Hippocampal formation (tissue), 2 donors: ENCODE measurements at places on chromosomes 6 and 20.

GRCh38 chr6:23183846-23184245, 614.5 kb downstream of the HDGFL1 start:
- no peak for DNase-seq

GRCh38 chr6:145540741-145541140, 194.6 kb downstream of the EPM2A start:
- no peak for DNase-seq

- DNase-seq, result no peak
Measured at GRCh38 chr6:106256201-106256968, 69.2 kb downstream of the ATG5 start.

DNA sequence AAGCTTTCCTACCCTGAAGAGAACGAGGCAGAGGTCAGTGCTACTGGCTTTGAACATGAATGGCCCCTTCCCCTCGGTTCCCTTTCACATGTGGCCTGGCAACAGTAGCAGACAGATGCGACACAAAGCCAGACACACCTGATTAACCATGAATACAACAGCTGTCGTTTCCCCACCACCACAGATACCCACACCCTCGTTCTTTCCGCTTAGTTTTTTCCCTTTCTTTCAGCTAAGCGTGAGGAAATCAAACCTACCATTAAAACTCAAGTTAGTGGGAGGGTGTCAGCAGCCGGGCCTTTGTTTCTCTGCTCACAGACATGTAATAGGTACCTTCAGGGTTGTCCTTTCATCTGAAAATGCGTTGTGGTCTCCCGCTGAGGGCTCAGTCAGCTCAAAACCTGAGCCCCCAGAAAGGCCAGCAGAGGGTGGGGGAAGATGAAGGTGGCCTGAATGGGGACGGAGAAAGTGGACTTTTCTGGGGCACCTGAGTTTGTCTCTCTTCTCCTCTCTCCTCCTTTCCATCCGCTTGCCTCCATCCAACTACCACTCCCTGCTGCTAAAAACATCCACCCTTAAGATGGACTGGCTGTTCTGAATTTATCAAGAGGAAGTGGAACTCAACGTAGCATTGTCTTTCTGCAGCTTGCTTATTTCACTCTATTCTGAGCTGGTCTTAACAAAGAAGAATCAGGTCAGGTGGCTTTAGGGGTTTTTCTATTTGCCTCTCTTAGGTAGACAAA, 516.6 kb upstream of the JARID2 start:
- DNase-seq, result no peak

- no peak for DNase-seq
Measured at GRCh38 chr6:55208478-55209458, 34.5 kb downstream of the HCRTR2 start.

GRCh38 chr6:5599127-5599526, 337.8 kb downstream of the FARS2 start:
- DNase-seq, result no peak

DNA sequence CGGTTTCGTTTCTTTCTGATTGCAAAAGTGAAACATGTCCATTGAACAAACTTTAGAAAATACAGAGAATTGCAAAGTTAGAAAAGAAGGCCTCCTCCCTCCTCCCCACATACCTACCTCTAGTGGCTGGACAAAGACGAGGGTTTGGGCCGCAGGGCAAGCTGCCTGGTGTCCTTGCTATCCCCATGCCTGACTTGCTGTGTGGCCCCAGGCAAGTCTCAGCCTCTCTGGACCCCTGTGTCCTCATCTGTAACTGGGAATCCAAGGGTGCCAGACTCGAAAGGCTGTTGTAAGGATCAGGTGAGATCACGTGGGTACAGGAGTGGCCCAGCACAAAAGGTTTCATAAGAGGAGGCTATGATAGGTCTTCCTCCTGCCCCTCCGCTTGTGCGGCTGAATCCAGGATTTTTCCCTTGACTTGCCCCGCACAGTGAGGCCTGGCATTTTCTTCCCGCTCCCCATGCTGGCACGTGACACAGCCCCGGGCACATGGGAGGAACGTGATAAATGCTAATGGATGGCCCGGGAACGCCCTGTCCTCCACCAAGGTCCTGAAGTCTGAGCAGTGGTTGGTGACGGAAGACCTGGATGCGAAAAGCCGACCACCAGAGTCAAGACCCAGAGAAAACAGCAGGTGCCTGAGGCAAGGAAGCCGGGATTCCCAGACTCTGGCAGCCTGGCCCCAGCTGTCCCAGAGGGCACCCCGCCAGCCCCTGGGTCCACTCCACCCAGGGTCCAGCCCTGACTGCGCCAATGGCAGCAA, 55.8 kb downstream of the UBE2V1 start:
- no peak for DNase-seq

GRCh38 chr6:47535316-47536225, 58.0 kb downstream of the CD2AP start:
- no peak for DNase-seq

DNA sequence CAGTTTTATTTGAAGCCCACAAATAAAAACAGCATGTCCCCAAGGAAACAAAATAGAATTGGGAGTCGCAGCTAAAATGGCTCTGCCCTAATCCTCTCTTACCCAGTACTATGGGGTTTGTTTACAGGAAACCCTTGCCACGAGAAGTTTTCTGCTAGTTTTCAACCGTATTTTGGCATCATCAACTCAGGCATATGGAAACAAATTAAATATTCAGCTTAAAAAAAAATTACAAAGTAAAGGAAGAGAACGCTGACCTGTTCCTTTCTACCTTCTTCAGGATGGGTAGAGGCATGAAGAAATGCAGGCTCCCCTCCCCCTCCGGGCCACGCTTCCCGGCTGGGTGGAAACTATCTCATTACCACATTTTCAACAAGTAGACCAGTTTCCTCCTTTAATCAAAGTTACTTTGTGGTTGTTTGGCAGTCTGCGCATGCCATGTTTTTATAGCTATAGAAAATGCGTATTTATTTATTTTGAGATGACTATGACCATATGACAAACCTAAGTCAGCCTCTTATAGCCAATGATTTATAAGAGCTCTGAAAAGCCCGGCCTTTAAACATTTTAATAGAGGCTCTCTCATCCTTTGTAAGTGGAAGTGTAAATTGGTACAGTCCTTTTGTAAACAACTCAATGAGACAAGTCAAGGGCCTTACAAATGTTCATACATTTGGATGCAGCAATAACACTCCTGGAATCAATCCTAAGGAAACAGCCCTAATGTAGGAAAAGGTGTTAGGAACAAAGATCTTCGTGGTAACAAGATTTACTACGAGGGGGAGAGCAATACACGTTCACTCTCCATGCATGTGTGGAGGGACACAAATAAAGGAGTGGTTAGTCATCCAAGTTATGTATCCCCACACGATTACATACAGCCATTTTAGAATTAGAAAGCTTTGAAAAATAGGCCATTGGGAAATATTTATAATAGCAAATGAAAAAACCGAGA, 16.1 kb upstream of the ZNF217 start:
- no peak for DNase-seq

DNA sequence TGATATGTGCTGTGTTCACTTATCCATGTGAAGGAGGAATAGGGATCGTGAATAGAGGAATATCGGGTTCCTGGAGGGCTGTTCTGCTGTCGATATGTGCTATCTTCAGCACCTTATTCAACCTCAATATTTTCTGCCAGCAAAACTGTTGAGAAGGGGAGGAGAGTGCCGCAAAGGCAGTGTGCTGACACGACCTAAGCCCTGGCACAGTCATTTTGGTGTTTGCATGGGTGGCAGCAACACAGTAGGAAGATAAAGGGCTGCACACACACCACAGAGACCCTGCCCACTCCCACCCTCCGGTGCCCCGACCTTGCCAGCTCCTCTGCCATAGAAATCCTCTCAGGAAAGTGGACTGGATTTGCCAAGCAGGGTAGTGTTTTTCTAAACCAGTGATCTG, 47.0 kb downstream of the ZDHHC14 start:
- DNase-seq, result no peak

GRCh38 chr6:42911171-42912021, 4.5 kb upstream of the PTCRA start:
- DNase-seq, result no peak

DNA sequence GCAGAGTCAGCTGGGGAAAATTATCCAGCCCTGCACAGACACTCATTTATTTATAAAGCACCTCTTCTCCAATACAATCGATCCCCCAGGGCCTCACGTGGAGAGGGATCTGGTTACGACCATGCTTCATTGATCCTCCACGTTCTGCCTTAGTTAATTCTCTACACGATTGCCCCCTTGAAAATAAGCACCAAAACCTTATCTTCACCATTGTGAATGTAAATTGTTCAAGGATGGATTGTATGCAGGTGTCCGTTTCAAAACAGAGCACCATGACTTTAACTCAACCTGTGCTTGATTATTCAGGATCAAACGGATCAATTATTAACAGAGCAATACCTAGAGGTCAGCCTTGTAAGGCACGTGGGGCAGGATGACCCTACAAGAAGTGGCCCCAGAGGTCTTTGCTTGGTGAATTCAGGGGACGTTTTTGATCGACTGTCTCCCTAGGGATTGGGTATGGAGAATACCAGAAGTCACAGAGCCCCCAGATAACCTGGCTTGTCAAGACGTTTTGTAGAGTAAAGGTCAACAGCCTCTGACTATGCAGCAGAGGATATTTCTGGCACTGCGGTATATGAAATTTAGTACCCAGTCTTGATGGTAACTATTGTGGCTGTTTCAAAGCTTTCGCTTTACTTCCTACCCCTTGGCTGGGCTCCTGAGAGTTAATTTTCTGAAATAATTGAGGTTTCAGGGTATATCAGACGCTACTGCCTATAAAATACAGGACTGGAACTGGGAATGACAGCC, 112.1 kb downstream of the NFATC2 start:
- no peak for DNase-seq

GRCh38 chr6:146892613-146893401, 294.0 kb downstream of the ADGB start:
- no peak for DNase-seq

DNA sequence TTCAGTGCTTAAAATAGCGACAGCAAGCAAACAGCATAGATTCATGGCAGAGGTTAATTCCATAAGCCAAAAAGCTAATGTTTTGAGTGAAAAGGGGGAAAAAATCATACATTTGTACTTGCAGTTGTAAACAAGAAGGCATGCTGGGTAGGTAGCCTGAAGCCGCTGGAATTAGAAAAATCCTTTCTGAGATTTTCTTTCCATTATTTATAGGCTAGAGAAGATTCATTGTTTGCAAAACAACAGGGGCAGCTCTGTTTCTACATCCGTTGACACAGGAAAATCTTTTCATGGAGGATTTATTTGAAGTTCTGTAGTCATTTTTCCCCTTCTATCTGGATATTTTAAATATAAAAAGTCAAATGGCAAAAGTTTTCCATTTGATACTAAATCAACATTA, 843.9 kb downstream of the QKI start:
- DNase-seq, result no peak

GRCh38 chr6:23003671-23004467, 434.5 kb downstream of the HDGFL1 start:
- DNase-seq, result no peak

DNA sequence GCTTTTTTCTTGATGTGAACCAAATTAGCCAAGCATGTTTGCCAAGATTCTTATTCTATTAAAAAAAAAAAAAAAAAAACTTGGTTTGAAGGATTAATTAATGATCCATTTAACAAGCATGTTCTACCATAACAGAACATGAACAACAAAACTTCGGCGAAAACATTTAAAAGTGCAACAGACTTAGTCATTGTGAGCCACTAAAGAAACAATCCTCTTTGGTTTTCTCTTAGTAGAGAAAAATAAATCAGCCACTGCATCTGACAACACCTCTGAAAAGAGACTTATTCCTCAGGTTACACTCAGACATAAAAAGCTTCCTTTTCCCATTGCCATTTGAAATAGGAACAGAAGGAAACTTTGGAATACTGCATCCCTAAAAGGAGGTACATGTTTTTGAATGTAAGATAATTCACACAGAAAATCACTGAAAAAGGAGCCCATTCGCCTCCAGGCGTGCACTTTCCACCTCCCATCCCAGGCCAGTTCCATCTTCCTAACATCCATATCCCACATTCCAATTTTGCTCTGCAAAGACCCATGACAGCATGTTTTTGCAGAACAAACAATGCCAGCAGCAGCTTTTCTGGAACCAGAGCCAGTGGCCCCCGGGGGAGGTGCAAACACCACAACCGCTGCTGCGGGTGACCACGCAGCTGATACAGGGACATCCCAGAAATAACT, 79.5 kb downstream of the ZMYND8 start:
- DNase-seq, result no peak

GRCh38 chr6:107770541-107770940, 53.6 kb downstream of the SCML4 start:
- no peak for DNase-seq

DNA sequence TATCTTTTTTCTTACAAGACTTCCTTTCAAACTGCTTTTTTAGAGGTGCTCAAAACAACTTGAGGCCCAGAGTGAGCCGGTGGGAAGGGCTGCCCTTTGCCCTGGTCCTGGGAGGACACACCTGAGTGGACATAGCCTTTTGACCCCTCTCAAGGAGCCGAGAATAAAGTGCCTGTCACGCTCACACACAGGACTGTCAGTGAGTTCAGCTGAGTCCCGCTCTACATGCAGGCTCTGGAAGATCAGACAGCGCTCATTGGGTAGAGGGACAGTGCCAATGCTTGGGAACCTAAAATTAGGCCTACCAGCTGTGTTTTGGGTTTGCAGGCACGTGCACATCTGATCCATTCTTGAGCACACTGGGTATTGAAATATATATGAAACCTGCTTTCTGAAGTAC, 387.8 kb downstream of the CD83 start:
- DNase-seq, result no peak

- no peak for DNase-seq
Measured at GRCh38 chr20:45968081-45968671, 3.8 kb downstream of the ZNF335 start.

DNA sequence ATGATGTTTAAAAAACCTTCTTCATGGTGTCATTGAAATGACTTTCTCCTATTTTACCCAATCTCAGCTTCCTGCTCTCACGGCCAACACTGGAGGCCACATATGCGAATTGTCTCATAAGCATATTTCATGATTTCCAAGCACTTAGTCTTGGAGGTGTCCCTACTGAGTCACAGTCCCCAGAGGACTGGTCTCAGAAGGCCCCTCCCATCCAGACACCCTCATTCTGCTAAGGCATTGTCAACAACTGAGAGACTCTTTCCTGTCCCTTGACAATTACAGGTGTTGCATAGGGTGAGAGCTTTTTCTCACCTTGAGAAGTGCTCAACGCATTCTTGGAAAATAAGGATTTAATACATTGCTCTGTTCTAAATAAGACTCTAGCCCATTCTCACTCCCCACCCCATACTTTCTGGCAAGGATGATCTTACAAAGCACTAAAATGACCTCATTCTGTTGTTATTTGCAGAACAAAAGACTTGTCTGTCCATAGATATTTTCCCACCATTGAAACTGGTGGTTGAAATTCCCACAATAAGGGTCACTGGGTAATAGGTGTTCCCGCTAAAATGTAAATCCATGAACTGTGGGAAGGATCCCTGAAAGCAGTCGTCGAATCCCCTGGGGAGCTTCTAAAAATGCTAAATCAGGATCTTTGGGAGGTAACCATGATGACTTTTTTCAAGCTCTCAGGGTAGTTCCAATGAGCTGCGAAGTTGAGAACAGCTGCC, 32.3 kb upstream of the SLC22A23 start:
- no peak for DNase-seq

- peak; percentile 38 for DNase-seq
Measured at GRCh38 chr6:71420095-71420692, 131.6 kb downstream of the OGFRL1 start.

- peak; percentile 24 for DNase-seq
Measured at GRCh38 chr6:80605165-80605989, 498.9 kb downstream of the BCKDHB start.

- no peak for DNase-seq
Measured at GRCh38 chr6:107066697-107067659, 39.0 kb downstream of the MTRES1 start.

- DNase-seq, result no peak
Measured at GRCh38 chr6:121904559-121904958, 469.1 kb downstream of the GJA1 start.
